ENCODE measurements at places on chromosomes 2 and 18.
A peak's percentile ranks its signal among the peaks of the same experiment; 100 is the strongest.

GRCh38 chr2:161199912-161200701 is 39.9 kb downstream of the TANK start:
- DNase-seq = no peak

DNA sequence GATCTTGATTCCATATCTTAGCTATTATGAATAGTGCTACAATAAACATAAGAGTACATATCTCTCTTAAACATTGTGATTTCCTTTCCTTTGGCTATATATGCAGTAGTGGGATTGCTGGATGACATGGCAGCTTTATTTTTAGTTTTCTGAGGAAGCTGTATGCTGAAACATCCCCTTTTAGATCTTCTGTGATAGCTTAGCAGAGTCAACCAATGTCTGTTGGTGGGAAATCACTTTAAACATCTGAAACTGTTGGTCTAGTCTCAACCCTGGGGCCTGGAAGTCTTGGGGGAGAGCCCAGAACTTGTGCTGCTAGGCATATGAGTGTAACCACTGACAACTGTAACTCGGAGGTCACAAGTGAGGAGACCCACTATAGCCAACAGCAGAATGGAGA is 378.6 kb upstream of the SLC14A2 start:
- DNase-seq = no peak

- DNase-seq = no peak
Observed at GRCh38 chr2:101843048-101843447, 145.5 kb downstream of the MAP4K4 start.

DNA sequence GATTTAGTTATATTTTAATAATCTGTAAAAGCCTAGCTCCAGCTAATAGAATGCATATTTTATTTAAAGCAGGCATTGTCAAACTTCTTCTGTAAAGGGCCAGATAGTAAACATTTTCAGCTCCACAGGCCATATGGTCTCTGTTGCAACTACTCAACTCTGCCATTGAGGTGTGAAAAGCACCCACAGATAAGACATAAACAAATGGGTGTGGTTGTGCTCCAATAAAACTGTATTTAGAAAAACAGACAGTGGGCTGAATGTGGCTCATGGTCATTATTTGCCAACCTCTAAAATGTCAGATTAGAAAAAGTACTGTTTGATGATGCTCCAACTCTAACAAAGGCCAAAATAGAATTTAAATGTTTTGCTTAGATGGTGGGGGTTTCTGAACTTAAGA is 519.9 kb downstream of the RNF144A start:
- no peak for DNase-seq

GRCh38 chr2:59308108-59308507 is 1067.0 kb upstream of the FANCL start:
- no peak for DNase-seq

DNA sequence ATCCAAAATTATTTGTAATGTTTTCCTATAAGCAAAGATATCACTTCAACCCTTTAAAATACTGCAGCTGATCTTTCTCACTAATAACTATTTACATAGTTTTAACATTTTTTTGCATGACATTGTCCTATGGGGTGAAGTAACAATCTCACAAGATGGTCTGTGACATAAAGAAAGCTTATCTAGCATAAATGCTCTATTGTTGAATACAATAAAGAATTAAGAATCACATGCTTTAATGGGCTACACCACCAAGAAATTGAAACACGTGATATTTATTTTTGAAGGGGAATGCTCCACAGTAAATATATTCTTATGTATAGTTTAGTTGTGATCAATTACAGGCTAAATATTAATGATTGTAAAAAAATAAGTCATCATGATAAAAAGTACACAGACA is 441.1 kb downstream of the PTH2R start:
- DNase-seq = no peak

- DNase-seq = no peak
Observed at GRCh38 chr2:202113571-202114142, 40.6 kb downstream of the KIAA2012 start.

GRCh38 chr2:69013142-69013839 is at the start of gene ANTXR1:
Gene ANTXR1 (plus strand): TSS chr2:69013179. CDS start chr2:69013500, 321 bp downstream.
- DNase-seq = no peak

- DNase-seq = no peak
Observed at GRCh38 chr2:27136751-27137150, 2.3 kb upstream of the PREB start.

DNA sequence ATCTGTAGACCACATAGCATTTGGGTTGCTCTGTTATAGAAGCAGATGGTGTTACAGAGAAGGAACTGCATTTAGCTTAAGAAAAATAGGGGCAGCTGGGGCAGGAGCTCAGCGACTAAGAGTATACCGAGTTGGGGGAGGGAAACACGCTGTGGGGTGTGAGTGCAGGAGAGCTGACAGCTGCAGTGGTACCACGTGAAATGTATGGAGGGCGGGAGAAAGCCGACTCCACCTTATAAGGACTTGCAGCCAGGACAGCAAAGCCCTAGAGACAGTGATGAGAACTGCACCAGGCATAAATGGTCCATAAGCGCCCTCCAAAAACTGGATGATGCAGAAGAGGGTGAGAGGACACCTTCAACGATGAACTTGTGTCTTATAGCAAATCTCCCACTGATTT is 237.6 kb downstream of the PRKCE start:
- no peak for DNase-seq

- no peak for DNase-seq
Observed at GRCh38 chr2:220664272-220665107, 907.6 kb downstream of the EPHA4 start.

- DNase-seq = no peak
Observed at GRCh38 chr2:236875906-236876505, 209.7 kb upstream of the COPS8 start.

- no peak for DNase-seq
Observed at GRCh38 chr2:14828968-14829367, 196.5 kb downstream of the LRATD1 start.

DNA sequence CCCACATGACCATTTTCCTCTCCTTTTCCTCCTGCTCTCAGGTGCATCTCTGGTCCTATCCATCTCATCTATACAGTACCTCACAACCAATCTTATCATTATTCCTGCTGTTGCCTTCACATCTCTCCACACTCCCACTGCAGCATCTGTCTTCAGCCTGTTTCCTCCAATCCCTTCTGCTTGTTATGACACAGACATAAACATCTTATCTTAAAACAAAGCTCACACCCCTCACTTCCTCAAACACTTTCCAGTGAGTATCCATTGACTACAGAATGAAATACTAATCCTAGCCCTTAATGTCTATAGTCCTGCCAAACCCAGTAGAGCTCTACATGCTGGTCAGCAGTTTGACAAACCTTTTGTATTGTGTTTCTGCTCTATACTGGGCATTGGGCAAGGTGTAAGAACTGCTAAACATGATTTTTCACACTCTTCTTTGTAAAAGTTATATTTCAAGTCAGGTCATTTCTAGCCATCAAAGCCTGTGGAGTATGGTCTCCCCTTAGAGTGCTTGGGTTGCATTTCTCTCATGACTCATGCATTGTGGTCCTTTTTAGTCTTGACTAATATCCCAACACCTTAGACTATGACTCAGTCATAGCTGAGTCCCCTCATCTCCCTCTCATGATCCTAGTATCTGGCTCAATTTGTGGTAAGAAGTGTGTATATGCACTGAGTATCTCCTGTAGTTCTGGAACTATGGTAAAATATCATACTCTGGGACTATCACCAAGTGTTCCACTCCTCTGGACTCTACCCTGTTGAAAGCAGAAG is 187.0 kb downstream of the CYRIA start:
- no peak for DNase-seq

DNA sequence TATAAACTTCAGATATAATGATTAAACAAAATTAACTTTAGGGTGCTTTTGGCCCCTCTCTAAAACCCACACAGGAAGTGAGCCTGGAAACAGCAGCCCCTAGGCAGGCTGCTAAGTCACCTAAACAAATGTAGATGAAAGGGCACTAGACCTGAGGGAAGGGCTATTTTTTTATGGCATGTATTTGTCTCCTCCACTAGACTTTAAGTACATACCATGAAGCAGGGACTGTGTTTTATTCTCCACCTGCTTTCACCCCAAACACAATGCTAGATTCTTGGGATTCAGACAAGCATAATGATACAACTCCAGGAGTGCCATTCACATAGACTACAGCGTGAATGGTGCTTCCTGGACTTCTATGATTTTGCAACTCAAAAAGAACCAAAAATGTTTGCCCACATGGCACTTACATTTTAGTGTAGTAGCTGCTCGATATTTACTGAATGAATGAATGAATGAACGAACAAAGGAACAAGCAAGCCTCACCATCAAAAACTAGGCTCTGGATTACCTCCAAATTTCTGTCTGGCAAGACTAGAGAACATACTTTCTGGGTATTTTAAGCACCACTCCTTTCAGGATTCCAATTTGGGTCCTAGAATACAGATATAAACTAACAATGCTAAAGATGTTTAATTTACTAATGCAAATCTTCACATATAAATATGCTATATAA is 10.1 kb downstream of the ATAD2B start:
- DNase-seq = no peak

DNA sequence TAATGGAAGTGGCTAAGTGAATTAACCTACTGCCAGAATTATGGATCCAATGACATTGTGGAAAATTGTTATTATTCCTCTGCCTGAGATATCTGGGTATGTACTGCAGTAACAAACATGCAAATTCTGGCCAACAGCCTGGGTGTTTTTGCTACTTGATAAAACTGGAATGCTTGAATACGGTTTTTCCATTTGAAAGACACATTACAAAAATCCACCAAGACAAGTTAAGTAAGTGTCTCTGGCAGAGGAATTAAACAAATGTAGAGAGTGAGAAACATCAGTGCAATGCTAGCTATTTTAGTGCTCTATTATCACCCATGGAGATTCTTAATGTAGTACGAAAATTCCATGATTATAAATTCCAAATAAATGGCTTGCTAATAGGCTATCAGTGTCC is 312.4 kb upstream of the MEIS1 start:
- DNase-seq = no peak

GRCh38 chr2:172109988-172110811 is 7.5 kb upstream of the DLX2 start:
- no peak for DNase-seq

DNA sequence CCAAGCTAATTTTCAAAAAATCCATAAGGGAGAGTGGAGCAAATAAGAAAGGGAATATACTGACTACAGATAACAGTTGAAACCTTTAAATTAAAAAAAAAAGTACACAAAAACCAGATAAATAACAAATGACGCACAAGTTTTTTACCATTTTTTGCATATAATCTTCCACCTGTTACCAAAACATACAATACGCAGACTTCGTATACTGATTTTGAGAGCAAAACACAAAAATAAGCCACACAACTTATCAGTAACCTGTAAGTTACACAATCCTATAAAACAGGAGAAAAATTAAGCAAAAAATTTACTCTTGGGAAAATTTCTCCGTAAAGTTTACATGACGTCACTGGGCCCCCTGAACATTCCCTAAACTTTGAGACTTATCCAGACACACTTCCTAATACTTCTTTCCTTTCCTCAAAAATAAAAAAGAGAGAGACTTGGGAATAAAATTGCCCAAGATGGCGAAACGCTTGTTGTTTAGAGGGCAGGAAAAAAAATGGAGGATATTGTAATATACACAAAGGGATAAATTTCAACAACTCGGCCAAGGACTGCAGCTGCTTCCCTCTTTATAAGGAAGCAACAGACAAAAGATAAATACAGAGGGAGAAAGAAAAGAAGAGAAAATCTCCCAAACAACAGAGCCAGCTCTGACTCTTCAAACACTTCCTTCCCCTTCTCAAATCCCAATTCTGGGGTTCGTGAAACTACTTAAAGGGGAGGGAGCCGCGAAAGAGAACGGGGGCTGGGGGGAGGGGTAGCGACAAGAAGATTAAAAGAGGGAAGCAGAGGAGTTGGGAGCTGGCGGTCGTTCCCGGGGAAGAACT is 1.6 kb downstream of the BAZ2B start:
- DNase-seq = peak; percentile 73

DNA sequence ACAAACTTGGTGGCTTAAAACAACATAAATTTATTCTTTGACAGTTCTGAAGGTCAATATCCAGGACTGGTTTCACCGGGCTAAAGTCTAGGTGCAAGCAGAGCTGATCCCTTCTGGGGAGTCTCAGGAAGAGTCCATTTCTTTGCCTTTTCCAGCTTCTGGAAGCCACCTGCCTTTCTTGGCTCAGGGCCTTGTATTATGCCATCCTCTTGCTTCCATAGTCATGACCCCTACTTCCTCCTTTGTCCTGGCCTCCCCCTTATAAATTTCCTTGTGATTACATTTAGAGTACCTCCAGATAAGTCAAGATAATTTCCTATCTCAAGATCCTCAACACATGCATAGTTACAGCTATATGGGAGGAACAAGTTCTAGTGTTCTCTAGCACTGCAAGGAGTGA is 1089.5 kb downstream of the LRP1B start:
- DNase-seq = no peak

GRCh38 chr18:9147440-9148202 is 11.0 kb downstream of the ANKRD12 start:
- DNase-seq = no peak

GRCh38 chr2:13474538-13474937 is 757.8 kb downstream of the TRIB2 start:
- DNase-seq = no peak

Data from NCI-H2081 treated with DMSO at 0.1 percent for 48 hours (cell line).